ENCODE measurements at places on chromosomes 1 and 21.

DNA sequence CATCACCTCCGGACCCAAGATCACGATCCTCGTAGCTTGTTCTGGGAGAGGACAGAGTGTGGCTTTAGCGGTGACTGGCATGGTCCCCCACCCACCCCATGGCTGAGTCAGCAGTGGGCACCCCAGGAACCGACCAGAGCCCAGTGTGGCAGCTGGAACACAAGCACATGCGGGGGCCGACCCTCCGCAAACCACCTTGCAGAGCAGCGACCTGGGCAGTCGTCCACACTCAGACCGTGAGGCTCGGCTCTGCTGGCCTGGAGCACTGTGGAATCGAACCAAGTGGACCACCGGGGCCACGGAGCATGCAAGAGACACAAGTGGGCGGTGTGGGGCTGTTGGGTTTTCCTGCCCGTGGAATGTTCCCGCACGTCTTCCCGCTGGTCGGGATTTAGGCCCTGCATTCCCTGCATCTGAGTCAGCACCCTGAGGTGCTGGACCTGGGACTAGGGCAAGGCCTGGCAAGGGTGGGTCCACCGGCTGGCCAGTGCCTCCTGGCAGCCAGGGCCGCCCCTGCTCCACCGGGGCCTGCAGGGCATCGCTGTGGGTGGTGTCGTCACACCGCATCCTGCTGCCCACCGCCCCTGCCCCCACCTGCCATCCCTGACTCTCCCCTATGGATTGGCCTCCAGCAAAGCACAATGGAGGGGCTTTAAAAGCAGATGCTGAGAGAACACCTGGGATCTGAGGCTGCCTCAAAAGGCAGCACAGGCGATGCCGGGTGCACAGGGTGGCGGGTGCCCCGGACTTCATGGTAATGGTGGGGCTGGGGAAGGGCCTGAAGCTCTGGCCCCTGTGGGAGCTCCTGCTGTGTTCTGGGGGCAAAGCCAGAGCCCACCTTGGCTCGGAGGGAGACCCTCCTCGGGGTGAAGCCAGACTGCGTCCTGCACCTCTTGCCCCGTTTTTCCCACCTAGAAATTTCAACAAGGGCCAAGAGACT lies 18.5 kb downstream of the MORN1 start:
- DNase-seq, result peak; percentile 47

DNA sequence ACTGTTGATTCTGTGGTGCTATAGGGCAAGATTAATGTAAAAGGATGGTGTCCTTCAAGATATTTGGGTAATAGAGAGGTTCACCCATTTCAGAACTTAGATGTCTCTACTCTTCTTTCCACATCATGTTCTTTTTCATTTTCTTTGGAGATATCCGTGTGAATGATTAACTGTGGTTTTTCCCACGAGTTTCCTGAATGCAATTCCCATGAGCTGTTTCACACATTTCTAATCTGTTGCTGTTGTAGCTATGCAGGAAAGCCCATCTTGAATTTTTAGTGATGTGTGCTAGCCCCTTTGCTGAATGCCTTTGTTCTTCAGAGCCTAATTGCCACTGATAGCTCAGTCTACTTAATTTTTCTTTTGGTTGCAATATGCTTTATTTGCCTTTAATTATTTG lies 27.6 kb downstream of the SNX27 start:
- DNase-seq, result no peak

GRCh38 chr1:2411801-2412394 lies 466 bp downstream of the PEX10 start:
- no peak for DNase-seq

DNA sequence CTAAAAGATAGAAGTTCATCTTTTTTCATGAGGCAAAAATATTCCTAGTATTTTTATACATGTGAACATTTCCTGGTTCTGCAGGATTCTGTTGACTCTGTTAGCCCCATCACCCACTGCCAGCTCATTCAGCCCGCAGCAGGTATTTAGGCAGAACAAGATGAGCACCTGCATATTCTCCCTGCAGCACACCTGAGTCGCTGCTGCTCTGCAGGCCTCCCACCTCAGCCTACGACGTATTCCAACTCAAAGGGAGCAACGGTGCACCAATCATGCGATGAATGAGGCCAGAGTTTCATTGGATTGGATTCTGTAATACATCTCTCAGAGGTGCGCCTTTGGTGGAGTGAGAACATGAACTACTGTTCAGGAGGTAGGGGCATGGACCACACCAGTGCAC lies 87.6 kb downstream of the CNIH3 start:
- DNase-seq, result no peak

DNA sequence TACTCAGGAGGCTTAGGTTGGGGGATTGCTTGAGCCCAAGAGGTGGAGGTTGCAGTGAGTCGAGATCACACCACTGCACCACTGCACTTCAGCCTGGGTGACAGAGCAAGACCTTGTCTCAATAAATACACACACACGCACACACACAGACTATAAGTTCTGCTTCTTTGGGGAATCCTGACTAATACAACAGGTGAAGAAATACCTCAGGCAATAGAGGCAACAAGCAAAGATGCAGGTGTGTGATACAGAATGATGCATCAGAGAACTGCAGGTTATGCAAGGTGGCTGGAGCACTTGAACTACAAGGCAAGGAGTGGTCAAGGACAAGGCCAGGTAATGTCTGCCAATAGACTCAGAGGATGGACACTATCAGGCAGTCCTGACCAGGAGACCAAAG lies 117.6 kb upstream of the ZNF678 start:
- DNase-seq, result no peak

DNA sequence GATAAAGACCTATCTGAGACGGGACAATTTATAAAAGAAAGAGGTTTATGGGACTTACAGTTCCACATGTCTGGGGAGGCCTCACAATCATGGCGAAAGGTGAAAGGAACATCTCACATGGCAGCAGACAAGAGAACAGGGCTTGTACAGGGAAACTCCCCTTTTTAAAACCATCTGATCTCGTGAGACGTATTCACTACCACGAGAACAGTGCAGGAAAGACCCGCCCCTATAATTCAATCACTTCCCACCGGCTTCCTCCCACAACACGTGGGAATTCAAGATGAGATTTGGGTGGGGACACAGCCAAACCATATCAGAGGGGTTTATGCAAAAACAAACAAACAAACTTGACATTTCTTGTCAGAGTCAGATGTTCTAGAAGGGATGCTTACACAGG lies 89.7 kb downstream of the PLPP3 start:
- DNase-seq, result no peak

DNA sequence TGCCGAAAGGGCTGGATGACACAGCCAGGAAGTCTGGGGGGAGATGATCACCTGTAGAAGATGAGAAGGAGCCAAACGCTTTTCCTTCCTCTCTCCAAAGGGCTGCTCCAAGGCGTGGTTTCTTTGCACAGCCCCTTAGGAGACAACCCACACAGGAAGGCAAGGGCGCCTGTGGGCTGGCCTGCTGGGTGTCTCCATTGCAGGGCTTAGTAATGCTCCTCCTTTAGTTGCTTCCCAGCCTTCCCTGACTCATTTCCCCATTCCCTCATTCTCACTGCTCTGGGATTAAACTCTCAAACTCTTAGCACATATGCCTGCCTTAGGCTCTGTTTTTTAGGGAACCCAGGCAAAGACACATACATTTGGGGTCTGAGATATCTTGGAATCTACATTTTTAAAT lies 1.7 kb upstream of the CLCA1 start:
- DNase-seq, result no peak

GRCh38 chr1:10779201-10779600 lies 17.2 kb downstream of the CASZ1 start:
- DNase-seq, result no peak

- no peak for DNase-seq
These were observed 28.3 kb downstream of the VANGL2 start for GRCh38 chr1:160428655-160429054.

GRCh38 chr1:180786624-180787023 lies 126.1 kb upstream of the KIAA1614 start:
- DNase-seq, result no peak

DNA sequence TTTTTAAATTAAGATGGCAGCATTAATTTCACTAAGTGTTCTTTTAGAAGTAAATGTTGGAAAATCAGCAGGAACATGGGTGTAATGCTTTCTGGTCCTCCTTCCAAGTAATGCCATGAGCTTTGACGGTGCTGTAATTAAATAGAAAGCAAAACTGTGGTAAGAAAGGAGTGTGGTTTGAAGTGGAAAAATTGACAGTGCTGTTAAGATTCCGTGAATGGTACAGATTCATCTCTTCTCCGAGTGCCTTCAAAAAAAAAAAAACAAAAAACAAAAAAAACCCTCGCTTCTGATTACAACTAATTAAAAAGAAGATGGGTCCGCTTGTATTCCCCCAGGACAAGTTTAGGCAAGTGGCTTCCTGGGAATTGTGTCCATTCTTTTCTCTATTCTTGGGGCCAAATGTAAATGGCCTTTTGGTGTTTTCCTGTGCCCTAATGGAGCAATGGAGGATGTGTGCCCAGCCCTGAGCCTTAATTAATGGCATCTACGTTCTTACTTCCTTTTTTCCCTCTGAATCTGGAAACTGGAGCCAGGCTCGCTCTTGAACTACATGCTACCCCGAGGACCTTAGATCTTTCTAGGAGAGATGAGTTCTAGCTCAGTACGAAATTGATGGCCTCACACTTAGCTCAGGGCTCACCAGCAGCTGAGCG lies 5.1 kb downstream of the LMO4 start:
- no peak for DNase-seq

GRCh38 chr1:15282038-15282437 lies 35.0 kb downstream of the FHAD1 start:
- DNase-seq, result no peak

GRCh38 chr1:220803401-220804201 lies 16.9 kb downstream of the MTARC1 start:
- DNase-seq, result no peak

- DNase-seq, result no peak
These were observed 450.3 kb upstream of the ZP4 start for GRCh38 chr1:238340989-238341388.

DNA sequence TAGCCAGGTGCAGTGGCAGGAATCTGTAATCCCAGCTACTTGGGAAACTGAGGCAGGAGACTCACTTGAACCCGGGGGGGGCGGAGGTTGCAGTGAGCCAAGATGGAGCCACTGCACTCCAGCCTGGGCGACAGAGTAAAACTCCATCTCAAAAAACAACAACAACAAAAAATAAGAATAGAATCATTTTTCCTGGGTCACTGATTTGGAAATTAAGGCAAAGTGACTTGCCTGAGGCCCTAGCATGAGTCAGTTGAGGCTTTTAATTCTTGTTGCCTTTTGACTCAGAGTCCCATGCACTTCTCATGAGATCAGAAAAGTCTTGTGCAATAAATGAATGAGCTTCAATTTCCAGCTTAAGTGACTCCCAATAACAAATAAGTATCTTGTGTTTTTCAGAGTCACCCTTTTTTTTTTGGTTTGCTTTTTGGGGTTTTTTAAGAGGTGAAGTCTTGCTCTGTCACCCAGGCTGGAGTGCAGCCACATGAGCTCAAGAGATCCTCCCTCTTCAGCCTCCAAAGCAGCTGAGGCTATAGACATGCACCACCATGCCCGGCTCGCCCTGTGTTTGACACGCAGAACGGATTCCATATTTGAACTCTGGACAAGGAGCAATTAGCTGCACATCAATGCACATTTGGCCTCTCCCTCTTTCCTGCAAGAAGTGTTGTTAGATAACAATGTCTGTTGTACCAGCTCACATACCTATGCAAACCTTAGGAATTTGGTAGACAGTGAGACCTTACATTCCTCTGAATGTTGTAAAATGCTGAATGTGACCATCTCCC lies 3.4 kb upstream of the PLEKHM2 start:
- no peak for DNase-seq

DNA sequence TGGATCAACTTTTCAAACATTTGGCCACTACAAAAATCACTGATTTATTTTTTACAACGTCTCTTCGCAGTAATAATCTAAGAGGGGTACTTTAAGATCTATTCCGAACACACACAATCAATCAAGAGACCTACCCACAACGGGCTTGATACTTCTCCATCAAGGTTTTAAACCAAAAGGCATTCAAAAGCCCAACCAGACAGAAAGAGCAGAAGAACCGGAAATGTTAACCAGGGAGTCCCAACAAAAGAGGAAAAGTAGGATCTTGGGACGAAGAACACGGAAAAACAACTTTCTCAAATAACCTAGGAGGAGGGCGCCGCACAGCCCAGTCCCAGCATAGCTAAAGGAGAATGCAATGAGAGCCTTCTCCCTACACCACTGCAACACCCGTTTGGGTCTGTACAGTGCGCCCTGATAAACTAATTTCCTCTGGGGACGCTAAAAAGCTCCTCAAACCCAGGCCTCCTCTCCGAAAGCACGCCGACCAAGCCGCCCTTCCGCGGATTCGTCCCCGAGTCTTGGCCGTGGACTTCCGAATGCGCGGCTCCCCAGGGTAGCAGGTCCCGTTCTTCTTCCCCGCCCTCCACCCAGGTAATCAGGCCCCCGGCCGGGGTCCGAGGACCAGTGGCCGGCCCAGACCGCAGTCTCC lies 623 bp downstream of the RPL22 start:
- no peak for DNase-seq

DNA sequence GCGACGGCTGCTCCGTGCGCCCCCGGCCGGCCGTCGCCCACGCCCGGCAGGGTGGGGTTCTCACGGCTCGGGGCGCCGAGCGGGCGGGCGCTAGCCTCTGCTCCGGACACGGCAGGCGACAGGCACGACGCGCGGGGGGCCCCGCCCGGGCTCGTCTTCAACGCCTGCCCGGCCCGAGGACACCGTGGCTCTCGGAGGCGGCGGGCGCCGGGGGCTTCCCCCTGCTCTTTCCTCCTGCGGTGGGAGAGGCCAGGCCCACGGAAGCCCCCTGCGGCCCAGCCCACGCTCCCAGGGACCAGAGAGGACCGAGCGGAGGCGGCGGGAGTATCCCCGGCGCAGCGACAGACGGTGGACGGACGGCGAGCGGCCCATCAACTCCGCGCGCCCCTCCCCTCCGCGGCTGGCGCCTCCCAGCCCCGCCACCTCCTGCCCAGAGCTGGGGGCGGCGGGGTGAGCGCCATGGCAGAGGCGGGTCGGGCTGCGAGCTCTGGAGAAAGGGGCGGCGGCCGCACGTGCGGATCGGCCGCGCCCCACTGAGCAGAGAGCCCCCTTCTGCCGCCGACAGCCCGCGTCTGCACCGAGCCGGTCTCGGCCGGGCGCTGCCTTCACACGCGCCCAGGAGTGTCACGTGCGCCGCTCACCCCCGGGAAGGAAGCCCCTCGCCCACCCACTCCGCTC lies at the start of the genes SHE and TDRD10:
Gene SHE (minus strand): TSS at position 347 of the 678 bp plus-strand sequence. CDS start 386 bp downstream, outside the sequence.
Gene TDRD10 (plus strand): TSS at position 154 of the 678 bp plus-strand sequence. CDS start 4,685 bp downstream, outside the sequence.
- DNase-seq, result peak; percentile 77

GRCh38 chr1:119898530-119898929 lies 2.2 kb upstream of the ADAM30 start:
- no peak for DNase-seq

DNA sequence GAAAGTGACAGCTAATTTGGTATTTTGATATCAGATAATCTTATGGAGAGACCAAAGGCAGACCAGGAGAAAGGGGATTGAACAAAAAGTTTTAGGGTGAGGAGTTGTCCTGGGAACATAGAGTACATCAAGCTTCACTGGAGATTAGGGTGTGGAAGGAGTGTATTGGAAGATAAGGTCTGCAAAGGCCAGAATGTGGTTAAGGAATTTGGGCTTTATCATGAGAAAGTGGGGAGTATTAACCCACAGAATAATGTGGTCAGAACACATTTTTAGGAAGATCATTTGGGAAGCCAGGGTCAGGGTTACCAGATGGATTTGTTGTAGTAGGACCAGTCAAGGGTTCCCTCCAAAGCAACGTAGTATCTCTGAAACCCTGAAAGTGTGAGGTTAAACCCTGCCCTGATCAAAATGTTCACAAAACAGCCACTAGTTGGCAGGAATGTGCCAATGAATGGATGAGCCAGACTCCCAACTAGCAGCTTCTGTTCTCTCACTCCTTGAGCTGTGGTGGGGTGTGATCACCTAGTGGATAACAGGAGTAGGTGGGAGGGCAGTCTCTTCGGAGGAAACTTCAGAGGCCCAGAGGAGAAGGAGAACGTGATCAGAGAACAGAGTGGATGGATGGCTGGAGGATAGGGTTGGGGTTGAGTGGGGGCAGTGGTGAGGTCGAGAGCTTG lies 35.8 kb downstream of the SLC2A1 start:
- no peak for DNase-seq
